ENCODE measurements at places on chromosomes 1 and 21.

GRCh38 chr1:221366495-221367110 lies 375.3 kb downstream of the DUSP10 start:
- no peak for DNase-seq

GRCh38 chr21:46334351-46335140 lies 10.6 kb downstream of the PCNT start:
- no peak for DNase-seq

DNA sequence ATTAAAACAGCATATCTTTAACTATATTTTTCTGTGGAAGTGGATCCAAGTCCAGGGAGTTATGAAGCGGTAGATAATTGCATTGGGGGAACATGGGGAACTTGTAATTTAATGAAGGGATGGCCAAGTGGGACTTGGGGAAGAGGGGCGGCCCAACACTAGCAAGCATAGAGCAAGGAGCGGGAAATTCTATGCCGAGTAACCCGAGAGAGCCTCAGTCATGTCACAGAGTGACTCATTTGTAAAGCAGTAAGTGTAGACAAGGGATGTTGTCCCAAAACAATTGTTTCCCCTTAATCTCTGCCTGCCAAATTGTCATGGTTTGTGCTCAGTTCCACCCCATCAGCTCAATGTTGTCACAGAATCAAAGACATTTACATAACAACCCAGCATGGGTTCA lies 620.1 kb downstream of the AJAP1 start:
- DNase-seq: no peak

- DNase-seq: no peak
These were observed 19.3 kb downstream of the PRKACB start for GRCh38 chr1:84163123-84163931.

Data from T-helper 1 cell (primary cell).